HCT116 (cell line): ENCODE measurements at places on chromosomes 16 and 17.

DNA sequence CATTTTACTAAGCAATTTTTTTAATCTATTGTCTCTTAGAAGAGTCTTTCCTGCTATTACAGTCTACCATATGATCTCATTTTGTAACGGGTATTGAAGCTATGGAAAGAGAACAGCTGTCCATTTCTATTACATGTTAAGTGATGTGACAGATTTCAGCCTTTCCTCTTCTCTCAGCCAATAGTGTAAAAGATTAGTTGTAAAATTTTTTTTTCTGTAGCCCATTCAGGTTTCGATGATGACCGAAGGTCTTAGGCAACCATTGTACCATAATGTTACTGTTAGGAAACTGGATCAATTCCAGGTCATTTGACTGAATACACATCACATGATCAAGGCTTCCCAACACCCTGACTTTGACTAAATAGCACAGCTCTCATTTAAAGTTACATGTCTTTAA is 147.6 kb upstream of the HLF start:
- H3K27me3 ChIP-seq = no peaks in the 10 kb centered on the region
- no peaks in the 10 kb centered on the region for H3K36me3 ChIP-seq
- H3K4me3 ChIP-seq = no peak overlapping the region
- no peaks in the 10 kb centered on the region for H3K4me1 ChIP-seq
- DNase-seq = no peak

DNA sequence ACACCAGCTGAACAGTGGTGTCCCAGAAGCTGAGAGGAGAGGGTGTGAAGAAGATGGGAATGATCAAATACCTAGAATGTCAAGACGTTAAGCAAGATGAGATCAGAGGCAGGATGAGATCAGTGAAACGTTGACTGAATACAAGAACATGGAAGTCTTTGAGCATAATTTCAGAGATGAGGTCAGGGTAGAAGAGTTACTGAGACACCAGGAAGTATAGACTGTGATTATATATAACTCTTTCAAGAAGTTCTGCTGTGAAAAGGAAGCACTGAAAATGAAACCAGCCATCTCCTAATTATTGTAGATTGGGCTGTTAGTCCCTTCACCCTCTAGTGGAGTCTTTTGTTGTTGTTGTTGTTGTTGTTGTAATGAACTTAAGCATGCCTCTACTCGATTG is 9.1 kb downstream of the SHCBP1 start:
- no peak overlapping the region for H3K27ac ChIP-seq
- no peak for DNase-seq
- H3K4me1 ChIP-seq = no peaks in the 10 kb centered on the region
- peaks cover 31% of the 10 kb centered on the region for H3K36me3 ChIP-seq

- H3K4me1 ChIP-seq = peaks cover 19% of the 10 kb centered on the region
- H3K27me3 ChIP-seq = no peaks in the 10 kb centered on the region
- no peak overlapping the region for H3K4me3 ChIP-seq
- no peak for DNase-seq
Measured at GRCh38 chr16:30499284-30499683, 26.7 kb downstream of the ITGAL start.

DNA sequence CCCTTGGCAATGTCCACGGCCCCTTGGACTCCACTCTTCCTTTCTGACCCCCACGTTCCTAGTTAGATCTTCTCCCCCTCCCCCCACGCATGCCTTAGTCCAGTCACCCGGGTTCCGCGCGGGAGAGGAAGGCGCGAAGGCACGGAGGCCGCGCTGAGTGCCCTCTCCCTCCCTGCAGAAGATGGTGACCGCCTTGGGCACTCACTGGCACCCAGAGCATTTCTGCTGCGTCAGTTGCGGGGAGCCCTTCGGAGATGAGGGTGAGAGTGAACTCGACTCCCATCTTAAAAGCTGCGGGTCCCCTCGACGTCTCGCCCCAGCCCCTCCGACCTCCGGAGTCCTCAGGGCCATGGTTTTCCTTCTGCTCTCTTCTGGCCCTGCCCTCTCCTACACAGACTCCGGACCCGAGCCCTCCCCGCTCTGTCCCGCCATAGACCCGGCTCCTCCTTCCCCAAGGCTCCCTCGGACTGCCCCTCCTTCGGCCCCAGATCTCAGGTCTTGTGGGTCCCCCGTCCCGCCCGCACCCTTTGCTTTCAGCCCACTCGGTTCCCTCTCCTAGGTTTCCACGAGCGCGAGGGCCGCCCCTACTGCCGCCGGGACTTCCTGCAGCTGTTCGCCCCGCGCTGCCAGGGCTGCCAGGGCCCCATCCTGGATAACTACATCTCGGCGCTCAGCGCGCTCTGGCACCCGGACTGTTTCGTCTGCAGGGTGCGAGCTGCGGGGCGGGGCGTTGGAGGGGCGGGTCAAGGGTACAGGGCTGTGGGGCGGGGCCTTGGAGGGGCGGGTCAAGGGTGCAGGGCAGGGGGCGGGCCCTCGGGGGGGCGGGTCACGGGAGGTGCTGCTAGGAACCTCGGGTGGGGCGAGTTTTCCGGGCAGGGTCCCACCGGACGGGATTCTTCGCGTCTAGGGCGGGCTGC is 4.6 kb downstream of the TGFB1I1 start:
- peak overlapping the region; percentile 54 for H3K4me3 ChIP-seq
- H3K36me3 ChIP-seq = no peaks in the 10 kb centered on the region
- H3K27me3 ChIP-seq = no peaks in the 10 kb centered on the region
- H3K27ac ChIP-seq = peak overlapping the region; percentile 65; the same call in 1 of the 2 replicates
- DNase-seq = no peak
